ENCODE measurements at places on chromosomes 2 and 18. TPM values are rescaled to one million over a fixed set of nuclear protein-coding genes. Genes with fewer than 3 reads are reported as not detected.

RNPEPL1 gene
- 31.5 TPM for total RNA-seq

BOLL gene
- total RNA-seq = not detected

C18orf54 gene
- total RNA-seq = 12.0 TPM

PPP1R1C gene
- total RNA-seq = 2.5 TPM

CAPN14 gene
- 0.17 TPM for total RNA-seq

DNAJC10 gene
- 159 TPM for total RNA-seq

CEP192 gene
- 16.4 TPM for total RNA-seq

ACKR3 gene
- total RNA-seq = 1.6 TPM

All from mammary epithelial cell (primary cell).